ENCODE measurements at places on chromosomes 12 and 14.

DNA sequence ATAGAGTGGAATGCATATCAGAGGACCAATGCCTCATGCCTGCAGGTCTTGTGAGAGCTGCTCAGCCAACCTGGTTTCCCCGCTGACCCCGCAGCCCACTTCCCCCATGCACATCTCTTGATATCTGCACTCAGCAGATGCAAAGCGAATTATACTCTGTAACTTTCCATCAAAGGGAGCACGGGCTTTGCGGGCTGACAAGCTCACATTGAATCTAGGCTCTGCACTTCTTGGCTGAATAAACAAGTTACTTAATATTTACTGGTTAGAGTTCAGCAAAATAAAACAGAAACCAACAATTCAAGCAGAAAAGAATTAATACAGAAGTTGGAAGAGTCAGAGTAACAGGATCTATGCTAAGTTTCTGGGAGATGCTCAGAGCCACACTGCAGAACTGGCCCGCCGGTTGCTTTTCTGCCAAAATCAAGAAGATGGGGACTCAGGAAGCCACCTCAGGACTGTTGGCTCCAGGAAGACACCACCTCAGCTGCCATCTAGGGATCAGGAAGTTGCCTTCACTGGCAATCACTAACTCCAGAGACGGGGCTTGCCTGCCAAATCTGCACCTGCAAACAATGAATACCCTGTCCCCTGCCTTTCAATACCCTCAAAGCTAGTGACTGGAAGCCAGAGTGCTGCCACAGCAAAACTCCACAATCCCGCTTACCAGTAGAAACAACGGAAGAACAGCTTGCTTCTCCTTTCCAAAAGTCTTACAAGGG, 46.5 kb downstream of the NR1H4 start:
- DNase-seq: no peak

DNA sequence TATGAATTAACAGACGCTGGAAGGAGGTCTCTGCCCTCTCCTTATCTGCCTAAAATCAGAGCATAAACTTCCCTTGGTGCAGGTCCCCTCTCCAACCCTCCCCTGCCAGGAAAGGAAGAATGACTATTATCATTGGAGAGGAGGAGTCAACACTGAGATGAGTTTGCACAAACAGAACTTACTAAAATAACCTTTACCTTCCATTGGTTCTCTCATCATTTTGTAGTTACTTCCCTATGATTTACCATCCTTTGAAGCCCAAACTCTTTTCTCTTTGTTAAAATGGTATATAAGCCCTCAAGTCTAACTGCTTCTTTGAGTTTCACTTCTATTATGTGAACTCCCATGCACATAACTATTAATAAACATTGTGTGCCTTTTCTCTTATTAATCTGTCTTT, 64.2 kb upstream of the EEA1 start:
- DNase-seq: no peak

DNA sequence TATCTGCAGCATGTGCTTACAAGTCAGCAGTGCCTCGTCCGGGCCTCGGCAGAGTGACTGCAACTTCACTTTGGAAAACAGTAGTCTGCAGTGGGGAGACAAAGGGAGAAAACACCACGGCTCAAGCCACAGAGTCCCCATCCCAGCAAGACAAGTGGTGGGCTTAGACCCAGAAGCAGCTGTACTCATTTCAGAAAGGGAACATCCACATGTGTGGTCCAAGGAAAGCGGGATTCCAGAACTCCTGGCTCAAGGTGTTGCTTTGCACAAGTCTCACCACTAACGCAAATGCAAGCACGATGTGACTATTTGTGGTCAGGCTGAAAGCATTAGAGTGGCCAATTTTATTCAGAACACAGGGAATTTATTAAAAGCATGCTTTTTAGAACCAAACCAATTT, 198.3 kb downstream of the TTC7B start:
- DNase-seq: no peak

DNA sequence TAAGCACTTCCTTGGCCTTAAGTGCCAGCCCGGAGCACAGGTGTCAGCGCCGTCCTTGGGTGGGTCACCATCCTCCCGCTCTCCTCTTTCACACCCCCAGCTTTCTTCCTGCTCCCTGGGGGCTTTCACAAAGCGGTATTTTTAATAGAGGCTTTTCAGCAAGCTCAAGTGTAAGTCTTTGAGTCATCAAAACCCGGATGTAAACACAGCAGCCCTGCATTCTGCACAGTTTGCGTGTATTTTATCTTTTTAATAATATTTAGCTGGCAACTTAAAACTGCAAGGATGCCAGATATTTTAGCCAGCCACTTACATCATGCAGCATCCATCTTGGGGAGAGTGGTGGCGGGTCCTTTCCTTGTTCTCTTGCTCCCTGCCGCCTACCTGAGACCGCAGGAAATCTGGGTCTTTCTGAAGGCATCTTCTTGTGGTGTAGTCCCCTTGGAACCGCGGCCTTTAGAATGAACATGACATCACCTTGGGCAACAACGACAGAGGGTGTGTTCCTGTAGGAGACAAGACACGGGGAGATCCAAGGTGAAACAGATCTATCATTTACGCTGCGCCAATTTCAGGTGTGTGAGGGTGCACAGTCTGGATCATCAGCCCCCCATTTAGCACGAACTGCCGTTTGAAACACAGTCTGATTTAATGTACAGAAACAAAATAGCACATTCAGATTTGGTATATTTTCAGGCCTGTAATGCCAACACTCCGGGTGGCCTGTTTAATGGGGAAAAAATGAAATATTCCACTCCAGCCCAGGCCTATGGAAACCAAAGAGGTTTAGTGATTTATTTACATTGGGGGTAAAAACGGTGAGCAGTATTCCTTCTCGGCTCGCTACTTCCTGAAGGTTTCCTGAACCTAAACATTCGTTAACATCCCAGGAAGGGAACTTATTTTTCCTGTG, 12.5 kb upstream of the IRF2BPL start:
- no peak for DNase-seq

DNA sequence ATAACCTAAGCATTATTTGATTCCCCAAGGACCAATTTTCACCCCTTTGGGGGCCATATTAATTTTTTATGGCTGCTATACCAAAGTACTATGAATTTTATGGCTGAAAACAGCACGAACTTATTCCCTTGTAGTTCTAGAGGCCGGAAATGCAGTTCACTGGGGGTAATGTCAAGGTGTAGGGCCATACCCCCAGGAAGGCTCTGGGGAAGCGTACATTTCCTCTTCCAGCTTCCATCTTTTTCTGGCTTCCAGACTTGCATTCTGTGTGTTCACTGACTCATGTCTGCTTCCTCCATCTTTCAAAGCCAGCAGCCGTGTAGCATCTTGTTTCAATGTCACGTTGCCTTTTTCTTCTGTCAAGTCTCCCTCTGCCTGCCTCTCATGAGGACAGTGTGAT, 133.5 kb downstream of the BICD1 start:
- no peak for DNase-seq

- no peak for DNase-seq
Observed at GRCh38 chr12:43291516-43291915, 260.5 kb downstream of the ADAMTS20 start.

DNA sequence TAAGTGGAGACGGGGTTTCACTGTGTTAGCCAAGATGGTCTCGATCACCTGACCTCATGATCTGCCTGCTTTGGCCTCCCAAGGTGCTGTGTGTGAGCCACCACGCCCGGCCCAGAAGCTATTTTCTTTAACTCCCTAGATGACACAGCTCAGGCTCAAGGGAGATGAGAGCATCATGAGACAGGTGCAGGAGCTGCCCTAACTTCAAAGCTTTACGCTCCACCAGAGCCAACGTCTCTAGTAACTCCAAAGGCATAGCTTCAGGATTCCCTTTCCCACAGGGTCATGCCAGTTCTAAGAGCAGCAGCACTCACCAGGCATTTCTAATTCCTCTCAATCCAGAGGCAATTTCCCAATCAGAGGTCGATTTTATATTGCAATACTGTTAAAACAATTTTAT, 21.0 kb downstream of the NDUFA12 start:
- DNase-seq: no peak

DNA sequence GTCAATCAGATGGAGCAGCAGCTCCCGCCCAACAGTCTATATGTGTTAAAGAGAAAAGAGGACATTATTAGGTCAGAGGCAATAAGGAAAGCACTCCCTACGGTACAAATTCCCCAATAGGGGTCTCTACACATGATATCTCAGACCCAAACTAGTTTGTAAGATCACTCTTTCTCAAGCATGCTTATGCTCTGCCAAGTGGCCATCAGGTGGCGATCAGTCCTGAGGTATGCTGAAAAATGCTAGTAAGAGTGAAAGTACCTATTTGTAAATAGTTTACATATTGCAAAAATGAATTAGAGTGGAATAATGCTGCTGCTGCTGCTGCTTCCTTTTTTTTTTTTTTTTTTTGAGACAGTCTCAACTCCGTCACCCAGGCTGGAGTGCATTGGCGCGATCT, 61.0 kb downstream of the CPM start:
- DNase-seq: peak; percentile 14

GRCh38 chr12:8493084-8493483, 20.2 kb upstream of the CLEC4D start:
- DNase-seq: no peak

DNA sequence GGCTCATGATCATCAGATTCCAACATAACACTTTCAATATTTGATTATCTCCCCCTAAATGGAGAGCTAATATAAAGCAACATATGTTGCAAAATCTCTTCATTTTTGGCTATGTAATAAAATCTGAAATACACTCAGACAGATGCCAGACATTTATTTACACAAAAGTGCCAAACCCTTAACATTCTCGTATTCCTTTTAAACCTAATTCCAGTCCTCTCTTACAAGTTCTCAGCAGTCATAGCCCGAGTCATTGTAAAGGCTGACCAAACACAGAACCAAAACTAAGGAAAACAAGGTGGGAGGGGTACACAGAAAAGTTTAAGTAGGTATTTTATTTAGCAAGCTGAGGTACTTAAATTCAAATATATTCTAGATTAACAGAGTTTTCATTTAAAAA, 81.4 kb downstream of the LRP6 start:
- DNase-seq: no peak

DNA sequence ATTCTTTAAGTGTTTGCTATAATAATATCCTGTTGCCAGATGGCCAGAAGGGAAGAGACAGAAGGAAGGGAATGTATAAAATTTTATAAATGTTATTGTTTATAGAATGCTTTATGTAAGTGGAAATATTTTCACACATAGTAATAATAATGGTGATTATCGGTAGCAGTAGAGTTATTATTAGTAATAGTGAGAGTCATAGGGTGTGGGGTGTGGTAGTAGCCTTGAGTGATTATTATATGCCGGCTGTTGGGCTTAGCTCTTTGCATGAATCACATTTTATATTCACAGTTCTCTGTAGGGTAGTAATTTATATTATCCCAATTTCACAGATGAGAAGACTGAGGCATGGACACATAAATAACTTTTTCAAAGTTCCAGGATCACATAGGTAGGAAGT, 391.4 kb downstream of the C12orf75 start:
- DNase-seq: no peak

DNA sequence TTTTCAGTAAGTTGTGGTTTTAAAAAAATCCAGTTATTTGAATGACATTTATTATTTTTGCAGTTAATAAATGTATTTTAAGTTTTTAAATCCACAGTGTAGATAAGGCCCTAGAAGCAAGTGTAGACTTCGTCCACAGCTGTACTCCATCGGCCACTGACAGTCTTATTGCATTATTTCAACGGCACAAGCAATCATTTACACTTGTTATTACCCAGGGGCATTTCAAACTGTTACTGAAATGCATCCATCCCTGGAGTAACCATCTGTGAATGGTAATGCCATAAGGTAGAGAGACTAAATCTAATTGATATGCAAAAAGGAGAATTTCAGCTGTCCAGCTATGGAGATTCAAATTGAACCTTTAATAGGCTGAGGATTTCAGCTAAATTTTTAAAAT, 48.4 kb downstream of the BICD1 start:
- no peak for DNase-seq

- peak; percentile 84 for DNase-seq
Observed at GRCh38 chr14:60648934-60649874, at the start of gene SIX1. Gene SIX1, minus strand, starts transcription at chr14:60649477. Its CDS starts 288 bp downstream, at chr14:60649189.

- no peak for DNase-seq
Observed at GRCh38 chr12:70659077-70659606, 21.9 kb upstream of the PTPRB start.

- no peak for DNase-seq
Observed at GRCh38 chr12:3364661-3365462, 126.1 kb upstream of the PRMT8 start.

DNA sequence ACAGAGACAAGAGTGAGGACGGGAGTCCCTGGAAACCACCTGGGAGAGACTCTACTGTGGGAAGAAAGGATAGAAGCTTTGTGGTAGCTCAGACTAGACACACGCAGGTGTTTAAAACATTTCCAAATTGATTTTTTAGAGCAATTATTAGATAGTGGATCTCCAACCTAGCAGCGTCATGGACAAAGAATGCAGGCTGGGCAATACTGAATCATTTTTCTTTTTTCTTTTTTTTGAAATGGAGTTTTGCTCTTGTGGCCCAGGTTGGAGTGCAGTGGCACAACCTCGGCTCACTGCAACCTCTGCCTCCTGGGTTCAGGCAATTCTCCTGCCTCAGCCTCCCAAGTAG, 13.1 kb downstream of the GPR132 start:
- DNase-seq: no peak

DNA sequence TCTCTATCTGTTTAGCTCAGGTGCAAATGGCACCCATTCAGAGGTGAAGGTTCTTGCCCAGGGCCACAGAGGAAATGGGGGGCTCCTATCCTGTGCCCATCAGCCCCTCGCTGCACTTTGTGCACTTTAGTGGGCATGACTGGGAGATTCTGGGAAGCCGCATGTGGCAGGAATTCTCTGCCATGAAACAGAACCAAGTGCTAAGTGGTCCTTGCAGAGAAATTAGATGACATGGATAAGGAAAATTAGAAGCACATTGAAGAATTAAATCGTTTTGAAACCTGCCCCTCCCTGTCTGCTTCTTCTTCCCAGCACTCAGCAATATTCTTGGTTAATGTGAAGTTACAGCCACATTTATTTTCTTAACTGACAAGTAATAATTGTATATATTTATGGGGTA, 185.2 kb upstream of the RTL1 start:
- no peak for DNase-seq

- DNase-seq: peak; percentile 13
Observed at GRCh38 chr12:82880442-82880901, 193.8 kb downstream of the TMTC2 start.

GRCh38 chr12:24864796-24865125, 84.1 kb downstream of the BCAT1 start:
- no peak for DNase-seq

DNA sequence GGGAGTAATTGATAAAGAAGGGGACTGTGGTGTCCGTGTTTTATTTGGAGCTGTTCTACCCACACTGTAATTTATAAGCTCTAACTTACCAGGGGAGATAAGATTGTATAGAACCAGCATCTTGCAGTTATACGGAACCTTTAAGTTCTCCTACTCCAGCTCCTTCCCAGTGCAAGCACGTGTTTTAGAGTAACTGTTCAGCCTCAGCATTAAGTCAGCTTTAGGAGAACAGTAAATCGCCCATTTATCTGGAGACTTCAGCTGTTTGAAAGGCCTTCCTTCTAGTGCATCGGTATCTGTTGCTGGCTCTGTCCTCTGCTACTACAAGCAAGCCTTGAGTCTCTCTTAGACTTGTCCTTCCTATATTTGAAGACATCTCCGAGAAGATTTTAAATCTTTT, 95.6 kb downstream of the ETV6 start:
- DNase-seq: no peak
